ENCODE measurements at places on chromosomes 1 and 21.
A peak's percentile ranks its signal among the peaks of the same experiment; 100 is the strongest.

DNA sequence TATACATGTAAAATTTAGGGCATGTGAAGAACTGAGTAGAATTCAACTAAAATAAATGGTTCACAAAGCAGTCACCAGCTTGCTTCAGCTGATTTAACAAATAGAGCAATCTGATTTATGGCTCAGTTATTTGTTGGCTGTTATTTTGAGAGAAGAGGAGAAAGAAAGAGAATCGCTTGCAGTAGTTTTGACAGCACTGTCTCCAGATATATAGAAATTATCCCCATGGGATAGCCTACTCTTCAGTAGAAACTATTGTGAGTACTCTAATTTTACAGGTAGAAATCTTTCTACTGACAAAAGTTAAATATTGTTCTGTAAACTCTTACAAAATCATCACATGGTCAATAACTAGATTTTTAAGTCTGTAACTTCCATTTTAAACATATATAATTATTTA lies 1098.2 kb downstream of the MRPL39 start:
- DNase-seq = no peak

DNA sequence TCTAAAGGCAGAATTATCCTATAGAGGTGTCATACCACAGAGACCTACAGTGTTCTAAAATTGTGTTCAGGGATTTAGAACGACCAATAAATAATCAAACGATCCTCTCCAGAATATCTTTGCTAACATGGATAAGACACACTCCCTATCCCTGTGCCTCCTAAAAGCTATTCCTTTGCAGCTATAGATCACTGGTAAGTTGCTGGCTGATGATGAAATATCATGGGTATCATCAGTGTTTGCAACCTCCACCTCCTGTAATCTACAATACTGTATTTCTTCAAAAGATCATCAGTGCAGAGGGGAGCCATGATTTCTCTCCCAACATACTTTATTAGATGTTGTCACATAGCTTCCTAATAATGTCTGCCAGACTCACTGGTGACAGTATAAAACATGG lies 201.9 kb downstream of the NTNG1 start:
- no peak for DNase-seq

GRCh38 chr1:205570173-205570501 lies 61.7 kb downstream of the ELK4 start:
- no peak for DNase-seq

GRCh38 chr1:181251001-181251712 lies 162.7 kb downstream of the IER5 start:
- no peak for DNase-seq

DNA sequence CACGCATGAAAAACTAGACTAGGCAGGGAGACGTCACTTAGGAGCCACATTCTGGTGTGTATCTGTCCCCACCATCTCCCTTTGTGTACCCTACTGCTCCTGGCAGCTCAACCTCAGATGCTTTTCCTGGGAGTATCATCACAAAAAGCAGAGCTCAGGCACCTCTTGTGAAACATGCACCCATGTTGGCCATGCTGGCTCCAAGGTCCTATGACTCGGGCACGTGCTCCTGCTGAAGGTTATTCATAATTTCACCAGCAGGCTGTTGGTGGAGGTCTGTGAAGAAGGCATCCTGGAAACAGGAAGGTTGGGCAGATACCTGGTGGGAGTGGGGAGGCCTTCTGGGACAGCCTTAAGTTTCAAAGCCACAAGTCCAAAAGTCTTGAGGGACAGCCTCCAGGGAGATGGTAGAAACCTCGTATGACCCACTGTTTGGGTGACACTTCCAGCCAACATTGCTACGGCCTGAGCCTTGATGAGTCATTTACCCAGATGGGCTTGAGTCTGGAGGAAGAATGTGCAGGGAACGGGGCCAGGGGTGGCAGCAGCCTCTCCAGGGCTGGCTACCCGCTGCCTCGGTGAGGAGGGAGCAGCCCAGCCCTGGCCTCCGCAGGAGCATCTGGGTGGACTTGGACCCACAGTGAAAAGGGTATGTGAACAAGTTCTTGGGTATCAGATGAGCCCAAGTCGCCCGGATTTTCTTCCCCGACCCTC lies 75.8 kb downstream of the PGBD5 start:
- no peak for DNase-seq

DNA sequence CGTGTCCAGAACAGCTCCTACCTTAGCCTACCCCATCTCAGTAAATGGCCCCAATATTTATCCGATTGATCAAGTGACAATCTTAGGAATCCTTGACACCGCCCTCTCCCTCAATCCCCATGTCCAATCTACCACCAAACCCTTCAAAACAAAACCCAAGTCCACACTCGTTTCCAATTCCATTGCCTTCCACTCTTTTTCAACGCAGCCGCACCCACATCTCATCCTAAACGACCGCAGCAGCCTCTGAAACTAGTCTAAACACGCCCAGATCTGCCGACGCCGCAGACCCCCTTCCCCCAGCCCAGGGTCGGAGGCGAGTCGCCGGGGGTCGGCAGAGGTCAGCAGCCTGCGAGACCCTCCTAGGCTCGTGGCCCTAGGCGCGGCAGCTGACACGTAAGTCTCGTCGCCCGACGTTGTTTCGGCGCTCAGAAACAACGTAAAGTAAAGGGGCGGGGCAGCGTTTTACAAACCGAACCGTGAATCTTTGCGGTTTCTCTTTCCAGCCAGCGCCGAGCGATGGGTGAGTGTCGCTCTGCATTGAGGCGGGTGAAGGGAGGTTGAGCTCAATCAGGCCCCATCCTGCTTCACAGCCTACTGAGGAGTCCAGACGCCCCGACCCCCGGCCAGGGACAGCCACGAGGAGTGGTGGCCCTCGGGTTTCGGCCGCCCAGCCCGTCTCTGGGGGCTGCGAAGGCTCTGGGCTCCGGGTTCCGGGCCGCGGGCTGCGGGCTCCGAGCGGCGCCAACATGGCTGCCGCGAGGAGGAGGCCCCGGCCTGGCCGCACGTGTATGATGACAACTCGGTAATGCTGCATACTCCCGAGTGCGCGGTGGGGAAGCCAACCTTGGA lies at the start of gene RPS8:
Gene RPS8, plus strand, starts transcription at position 463 of the 852 bp plus-strand sequence. Its CDS starts 57 bp downstream, at position 520.
- DNase-seq = peak; percentile 99

DNA sequence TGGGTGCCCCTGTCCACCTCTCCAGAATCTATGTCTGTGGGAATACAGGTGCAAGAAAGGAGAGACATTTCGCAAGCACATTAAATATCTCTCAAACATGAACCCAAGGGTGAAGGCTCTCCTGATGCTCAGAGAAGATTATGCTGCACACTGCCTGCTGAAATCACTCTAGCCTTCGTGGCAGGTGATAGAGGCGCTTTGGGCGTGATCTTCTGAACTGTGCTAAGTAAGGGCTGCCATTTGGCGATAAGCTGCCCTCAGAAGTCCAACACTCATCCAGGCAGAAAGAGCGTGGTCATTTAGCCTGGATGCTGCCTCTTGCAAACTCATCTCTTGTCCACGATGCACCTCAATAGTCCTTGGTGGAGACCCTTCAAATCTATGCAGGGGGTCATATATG lies 241.9 kb downstream of the KAZN start:
- DNase-seq = no peak

DNA sequence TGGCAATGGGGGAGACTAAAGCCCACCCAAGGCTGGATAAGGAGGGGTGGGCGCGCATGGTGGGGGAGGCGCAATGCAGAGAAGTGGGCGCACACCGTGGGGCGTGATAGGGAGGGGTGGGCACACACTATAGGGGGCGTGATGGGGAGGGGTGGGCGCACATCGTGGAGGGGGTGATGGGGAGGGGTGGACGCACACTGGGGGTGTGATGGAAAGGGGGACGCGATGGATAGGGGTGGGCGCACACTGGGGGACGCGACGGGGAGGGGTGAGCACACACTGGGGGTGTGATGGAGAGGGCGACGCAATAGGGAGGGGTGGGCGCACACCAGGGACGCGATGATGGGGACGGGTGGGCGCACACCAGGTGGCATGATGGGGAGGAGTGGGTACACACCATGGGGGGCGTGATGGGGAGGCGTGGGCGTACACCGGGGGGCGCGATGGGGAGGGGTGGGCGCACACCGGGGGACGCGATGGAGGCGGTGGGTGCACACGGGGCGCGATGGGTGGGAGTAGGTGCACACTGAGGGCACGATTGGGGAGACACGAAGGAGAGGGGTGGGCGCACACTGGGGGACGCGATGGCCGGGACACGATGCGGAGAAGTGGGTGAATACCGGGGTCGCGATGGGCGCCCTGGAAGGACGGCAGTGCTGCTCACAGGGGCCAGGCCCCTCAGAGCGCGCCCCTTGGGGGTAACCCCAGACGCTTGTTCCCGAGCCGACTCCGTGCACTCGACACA lies 929 bp downstream of the SUMO3 start:
- DNase-seq = no peak

DNA sequence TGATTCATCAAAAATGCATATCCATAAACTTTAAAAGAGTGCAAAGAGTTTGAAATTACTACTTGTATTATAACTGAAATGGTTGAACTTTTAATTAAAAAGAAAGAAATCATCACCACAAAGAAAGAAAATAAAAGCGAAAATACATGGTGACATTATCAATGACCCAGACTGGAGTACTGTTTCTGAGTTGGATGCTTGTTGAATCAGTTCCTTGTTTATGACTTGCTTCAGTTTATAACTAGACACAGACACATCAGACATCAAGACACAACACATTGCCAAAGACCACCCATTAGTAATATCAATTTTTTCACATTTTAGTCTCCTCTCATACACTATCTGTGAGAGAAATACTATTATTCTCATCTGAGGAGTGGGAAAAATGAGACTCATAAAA lies 293.0 kb downstream of the MRPL39 start:
- no peak for DNase-seq

DNA sequence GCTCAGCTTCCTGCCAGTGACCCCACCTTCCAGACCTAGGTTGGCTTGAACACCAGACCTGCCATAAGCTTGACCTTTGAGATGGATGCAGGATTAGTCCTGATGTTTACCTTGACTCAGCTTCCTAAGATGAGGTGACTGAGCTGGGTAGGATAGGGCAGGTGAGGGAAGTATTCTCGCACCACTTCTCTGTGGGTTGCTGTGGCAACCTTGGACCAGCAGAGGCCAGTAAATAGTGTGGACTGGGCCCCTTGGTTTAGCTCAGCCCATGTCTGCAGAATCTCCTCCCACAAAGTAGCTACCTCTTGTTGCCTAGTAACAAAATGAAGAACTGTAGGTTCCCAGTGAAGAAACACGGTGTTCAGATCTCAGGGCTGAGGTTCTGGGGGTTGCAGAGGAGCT lies 8.4 kb downstream of the RPS6KA1 start:
- no peak for DNase-seq

GRCh38 chr21:33811167-33812010 lies 104.2 kb downstream of the ATP5PO start:
- no peak for DNase-seq

DNA sequence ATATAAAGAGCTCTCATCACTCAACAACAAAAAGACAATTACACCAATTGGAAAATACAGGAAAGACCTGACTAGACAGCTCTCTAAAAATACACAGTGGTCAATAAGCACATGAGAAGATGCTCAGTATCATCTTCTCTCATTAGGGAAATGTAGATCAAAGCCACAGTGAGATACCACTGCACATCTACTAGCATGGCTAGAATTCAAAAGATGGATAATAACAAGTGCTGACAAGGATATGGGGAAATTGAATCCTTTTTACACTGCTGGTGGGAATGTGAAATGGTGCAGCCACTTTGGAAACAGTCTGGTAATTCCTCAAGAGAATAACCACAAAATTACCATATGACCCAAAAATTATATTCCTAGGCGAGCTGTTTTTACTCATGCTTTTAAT lies 9.4 kb downstream of the ACOT7 start:
- DNase-seq = no peak

- no peak for DNase-seq
Observed at GRCh38 chr1:234558330-234558836, 51.6 kb downstream of the IRF2BP2 start.

GRCh38 chr21:28229814-28230213 lies 762.9 kb downstream of the LTN1 start:
- DNase-seq = peak; percentile 6

DNA sequence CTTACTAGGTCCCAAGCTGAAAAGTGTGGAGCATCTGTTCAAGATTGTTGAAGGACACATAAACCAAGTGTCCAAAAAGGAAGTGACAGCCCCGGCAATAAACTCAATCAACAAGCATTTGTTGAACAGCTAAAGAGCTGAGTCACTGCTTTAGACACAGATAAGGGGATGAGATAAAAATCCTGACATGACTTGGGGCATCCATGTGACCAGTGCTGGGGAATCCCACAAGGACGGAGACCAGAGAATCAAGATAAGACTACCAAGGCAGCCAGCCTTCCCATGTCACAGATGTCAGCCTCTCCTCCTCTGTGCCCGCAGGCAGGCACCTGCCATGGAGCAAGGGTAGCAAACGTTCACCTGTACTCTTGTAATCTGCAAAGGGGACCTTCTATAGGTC lies 118.6 kb upstream of the KAZN start:
- no peak for DNase-seq

DNA sequence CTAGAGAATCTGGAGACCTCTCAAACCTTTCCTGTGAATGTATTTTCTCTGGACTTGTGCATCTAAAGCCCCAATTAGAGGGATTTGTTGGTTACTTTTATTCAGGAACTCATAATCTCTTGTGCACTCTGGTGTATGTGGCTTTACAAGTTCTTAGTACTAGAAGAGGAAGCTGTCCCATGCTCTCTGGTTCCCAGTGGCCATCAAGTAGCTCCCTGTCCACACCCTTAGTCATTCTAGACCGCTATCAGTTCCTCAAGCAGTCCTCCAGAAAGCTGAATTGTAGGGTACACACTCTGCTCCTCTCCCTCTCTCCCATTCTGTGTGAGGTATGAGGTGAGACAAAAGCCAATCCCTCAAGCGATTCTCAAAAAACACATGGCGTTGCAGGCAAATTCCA lies 470.3 kb downstream of the PTPRC start:
- no peak for DNase-seq

- peak; percentile 11 for DNase-seq
Observed at GRCh38 chr1:73839922-73840321, 358.1 kb downstream of the LRRIQ3 start.

DNA sequence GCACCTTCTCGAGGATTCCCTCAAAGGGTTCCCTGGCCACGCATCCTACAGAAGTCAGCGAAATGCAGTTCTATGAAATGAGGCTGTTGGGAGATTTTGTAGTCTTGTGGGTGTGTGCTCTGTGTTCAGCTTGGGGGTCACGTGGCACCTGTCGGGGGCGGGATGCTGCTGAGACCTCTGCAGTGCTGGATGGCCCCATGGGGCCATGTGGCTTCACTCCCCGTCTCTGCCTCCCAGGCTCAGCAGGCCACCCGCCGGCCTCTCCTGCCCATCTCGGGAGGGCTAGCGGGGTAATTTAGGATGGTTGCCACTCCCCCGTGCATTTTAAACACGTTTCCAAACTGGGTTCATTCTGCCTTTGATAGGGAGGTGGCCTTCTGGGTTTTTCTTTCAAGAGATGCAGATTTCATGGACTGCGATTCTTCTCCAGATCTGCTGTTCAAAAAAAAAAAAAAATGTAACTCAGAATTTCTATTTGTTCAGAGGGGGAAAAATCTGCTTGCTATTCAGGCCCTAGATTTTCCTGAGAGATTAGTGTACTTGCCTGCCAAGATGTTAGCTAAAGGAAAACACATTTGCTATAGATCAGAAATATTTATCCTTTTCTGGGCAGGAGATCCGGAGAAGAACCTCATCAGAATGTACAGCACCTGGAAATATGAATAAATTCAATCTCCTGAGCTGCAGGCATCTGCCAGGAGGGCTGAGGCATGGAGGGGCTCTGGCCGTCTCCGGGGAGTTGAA lies 277.2 kb upstream of the VAMP3 start:
- no peak for DNase-seq

- DNase-seq = no peak
Observed at GRCh38 chr1:200530623-200531261, 89.8 kb downstream of the KIF14 start.
